ENCODE measurements at places on chromosomes 13 and 19.
A peak's percentile ranks its signal among the peaks of the same experiment; 100 is the strongest.

DNA sequence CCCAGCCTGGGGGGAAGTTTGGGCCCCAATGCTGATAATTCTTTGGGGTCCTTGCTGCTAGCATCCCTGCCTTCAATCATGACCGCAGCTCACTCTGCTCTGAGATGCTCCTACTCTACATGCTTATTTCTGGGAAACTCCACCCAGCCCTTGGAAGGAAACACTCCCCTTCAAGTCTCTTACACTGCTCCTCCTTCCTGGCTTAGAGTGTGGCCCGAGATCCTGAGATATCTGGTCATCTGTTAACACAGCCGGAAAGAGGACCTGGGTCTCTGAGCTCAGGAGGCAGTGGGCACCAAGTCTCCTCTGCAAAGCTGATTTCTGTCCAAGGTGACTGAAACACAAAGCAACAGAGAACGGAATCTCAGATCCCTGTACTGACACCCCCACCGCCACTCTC, 33.0 kb downstream of the CYP4F2 start:
- no peak for DNase-seq

- DNase-seq: no peak
These were observed 378.5 kb downstream of the FGF9 start for GRCh38 chr13:22049384-22049783.

GRCh38 chr19:53883231-53883661, 1.2 kb downstream of the PRKCG start:
- no peak for DNase-seq

GRCh38 chr19:53991224-53992113, at the start of gene CACNG6:
Gene CACNG6 (plus strand): TSS chr19:53991637. CDS start chr19:53992878, 1,241 bp downstream.
- DNase-seq: no peak

DNA sequence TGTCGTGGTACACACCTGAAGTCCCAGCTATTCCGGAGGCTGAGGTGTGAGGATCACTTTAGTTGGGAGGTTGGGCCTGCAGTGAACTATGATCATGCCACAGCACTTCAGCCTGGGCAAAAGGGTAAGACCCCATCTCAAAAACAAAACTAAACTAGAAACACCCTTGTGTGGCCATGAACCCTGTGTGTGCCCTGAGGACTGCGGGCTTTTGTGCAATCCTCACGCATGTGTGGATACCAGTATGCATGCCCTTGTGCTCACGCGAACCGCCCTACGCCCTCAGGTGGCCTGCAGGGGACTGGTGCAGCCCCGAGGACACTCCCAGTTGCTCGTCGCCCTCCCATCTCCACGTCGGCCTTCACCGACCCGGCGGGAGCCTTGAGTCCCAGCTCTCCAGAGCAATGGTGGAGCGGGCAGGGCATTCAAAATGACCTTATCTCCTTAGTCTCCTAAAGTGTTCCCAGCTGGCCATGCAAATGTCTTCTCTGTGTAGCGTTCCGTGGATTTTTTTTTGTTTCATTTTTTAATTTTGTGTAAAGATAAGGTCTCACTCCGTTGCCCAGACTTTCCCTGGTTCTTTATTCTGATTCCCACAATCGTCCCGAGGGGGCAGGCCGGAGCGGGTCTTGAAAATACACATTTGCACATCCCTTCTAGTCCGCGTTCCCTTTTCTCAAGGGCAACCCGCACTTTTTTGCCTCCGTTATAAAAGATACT, 868 bp upstream of the EGLN2 start:
- peak; percentile 43 for DNase-seq

DNA sequence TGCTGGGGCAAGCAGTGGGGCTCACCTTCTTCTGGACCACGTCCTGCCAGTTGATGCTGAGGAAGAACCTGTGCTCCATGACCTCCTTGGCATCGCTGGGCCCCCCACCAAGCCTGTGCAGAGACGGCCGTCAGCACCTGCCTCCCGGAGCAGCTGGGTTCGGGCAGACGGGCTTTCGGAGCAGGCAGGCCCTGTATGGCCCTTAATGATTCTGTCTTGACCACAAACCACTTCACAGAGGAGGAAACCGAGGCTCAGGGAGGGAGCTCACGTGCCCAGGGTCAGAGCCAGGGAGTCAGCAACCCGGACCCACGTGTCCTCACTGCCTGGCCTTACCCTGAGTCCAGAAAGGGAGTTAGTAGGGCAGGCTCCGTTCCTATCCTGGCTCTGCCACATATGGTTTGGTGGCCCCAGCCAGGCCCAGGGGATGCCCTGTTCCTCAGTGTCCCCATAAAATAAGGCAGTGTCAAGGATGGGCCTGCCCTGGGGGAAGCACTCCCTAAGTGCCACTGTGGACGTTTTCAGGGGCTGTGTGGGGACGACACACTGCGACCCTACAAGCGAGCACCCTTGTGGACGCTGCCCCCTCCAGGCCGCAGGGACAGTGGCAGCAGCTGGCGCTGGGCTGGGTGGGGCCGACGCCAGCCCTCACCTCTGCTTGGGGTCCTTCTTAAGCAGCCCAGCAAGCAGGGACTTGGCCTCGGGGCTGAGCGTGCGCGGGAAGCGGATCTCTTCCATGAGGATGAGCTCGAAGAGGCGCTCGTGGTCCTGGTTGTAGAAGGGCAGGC, 8.9 kb upstream of the CCNP start:
- no peak for DNase-seq

DNA sequence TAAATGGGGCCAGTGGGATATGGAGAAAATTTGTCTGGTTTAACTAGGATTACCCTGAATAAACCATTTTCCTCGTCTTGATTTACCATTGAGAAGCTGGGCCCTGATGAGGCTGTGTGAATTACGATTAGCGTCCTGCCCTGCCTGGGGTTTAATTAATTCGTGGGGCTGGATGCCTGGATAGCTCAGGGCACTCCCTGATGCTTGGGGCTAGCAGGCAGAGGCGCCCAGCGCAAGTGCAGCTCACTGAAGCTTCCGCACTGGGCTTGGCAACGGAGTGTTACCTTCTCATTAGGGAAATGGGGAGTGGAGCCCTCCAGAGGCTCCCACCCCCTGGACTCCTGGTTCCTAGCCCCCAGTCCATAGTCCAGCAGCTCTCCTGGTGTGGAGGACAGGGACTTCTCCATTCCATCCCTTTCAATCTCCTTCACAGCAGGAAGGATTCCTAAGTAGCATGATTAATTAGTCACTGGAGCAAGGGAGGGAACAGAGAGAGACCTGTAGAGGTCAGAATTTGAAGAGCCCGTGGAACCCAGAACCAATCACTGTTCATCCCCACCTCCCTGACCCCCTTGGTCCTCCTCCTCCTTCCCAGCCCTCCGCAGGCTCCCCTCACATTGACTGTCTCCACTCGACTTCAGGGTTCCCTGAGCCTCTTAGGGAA, 107.2 kb downstream of the UQCRFS1 start:
- DNase-seq: no peak

- no peak for DNase-seq
These were observed 68.6 kb downstream of the STK24 start for GRCh38 chr13:98508280-98508679.

GRCh38 chr19:48982280-48982679, 10.8 kb downstream of the GYS1 start:
- DNase-seq: no peak

DNA sequence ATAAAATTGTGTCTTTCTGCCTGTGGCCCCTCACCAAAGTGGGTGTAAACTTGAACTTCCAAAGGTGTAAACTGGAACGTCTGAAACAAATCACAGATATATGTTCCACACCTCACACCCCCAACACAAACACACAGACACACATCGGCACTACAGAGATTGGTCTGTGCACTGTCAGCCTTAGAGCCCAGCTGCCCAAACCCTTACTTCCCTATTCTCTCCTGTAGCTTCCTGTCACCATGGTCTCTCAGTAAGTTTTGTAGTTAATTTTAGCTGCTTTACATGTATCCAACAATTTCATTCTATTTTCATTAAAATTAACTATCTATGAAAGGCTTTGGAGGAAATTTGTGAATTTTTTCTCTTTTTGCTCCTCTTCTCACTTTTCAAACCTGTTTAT, 5.4 kb downstream of the TM9SF2 start:
- no peak for DNase-seq

- DNase-seq: no peak
These were observed 12.1 kb downstream of the IGFL1 start for GRCh38 chr19:46241626-46242025.

Data from NCI-H2029 (cell line).